ENCODE measurements at places on chromosomes 4 and X. TPM values are rescaled to one million over a fixed set of nuclear protein-coding genes. Genes with fewer than 3 reads are reported as not detected.

DNA sequence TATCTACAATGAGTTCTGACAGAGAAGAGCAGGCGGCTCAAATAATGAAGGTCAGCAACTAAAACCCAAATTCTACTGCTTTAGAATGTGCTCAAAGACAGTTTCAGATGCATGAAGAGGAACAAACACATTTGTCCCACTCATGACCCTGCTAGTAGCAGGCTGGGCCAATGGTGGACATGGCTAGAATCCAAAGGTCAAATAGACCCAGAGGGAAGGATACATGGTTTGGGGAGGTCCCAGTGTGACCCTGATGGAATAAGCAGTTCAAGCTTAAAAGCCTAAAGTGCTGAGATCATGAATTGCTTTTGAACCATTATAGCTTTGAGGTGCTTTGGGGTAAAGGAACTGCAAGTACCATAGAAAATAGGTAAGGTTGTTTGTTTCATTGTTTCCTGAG lies 450.7 kb downstream of the MID1IP1 start:
- DNase-seq: no peak

DNA sequence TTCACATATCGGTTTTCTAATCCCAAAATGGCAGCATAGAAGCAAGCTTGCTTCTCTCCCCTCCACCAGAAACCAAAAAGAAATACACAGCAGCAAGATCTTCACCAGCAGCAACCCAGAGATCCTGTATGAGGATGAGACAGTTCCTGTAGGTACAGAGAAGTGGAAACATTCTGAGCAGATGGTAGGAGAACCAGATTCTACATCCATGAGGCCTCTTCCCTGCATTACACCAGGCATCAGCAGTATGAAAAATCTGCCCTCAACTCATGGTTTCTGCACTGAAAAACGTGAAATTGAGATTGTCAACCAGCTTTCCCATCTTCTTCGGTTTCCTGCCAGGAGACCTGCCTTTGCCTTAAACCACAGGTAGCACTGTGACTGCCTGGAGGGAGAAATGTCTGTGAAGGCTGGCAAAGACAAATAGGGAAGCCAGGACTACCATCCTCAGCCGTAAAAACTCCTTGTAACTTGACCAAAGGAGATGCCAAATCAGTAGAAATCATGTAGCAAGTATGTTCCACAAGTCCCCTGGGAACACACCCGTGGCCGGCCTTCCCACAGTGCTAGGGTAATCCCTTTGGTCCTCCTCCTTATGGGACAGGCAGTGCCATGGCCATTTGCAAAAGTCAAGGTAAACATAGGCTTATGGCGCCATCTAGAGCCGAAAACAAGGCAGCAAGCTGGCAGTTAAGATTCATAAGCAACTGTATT lies 24.0 kb upstream of the MTHFD2L start:
- DNase-seq: no peak

DNA sequence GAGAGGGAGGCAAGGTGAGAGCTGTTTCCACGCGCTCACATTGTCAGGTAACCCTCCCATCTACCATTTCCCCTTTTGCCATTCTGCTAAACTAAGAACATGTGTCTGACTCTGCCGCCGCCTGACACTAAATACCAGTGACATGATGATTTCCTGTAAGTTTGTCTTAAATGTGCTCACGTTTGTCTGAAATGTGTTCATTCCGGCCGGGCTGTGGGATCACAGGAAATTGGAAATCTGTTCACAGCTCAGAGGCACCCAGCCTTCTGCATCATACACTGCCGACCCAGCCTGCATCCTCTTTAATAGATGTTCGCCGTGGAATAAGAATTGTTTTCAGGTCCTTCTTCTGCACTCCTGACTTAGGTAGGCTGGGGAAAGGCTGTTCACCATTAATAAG lies 336.2 kb upstream of the PPARGC1A start:
- no peak for DNase-seq

DNA sequence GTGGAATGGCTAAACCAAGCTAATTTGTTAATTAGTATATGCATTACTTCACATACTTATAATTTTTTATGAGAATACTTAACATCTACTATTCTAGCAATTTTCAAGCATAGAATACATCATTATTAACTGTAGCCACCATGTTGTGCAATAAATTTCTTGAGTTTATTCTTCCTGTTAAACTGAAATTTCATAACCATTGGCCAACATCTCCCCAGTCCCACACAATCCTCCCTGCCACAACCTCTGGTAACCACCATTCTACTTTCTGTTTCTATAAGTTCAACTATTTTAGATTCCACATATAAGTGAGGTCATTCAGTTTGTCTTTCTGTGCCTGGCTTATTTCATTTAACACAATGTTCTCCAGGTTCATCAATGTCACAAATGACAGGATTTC lies 208.5 kb downstream of the PPP4R3C start:
- no peak for DNase-seq

The EDA2R gene
- not detected for polyA plus RNA-seq

DNA sequence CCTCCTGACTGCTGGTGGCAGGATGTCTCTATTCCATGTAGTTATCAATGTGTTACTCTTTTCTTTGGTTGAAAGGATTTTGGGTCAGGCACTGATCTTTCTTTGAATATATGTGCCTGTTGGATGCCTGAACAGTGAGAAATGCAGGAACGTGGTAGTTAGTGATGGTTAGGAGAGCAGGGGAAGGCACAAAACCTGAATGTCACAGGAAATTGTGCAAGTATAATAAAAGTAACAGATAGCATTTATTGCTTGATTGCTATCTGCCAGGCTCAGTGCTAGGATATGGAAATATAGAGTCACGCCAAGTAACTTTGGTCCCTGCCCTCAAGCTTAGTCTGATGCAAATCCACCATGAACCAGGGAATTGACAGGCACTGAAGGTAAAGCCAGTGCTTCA lies 219.8 kb upstream of the FAT1 start:
- no peak for DNase-seq

GRCh38 chr4:85452058-85452731 lies 22.8 kb upstream of the ARHGAP24 start:
- no peak for DNase-seq

DNA sequence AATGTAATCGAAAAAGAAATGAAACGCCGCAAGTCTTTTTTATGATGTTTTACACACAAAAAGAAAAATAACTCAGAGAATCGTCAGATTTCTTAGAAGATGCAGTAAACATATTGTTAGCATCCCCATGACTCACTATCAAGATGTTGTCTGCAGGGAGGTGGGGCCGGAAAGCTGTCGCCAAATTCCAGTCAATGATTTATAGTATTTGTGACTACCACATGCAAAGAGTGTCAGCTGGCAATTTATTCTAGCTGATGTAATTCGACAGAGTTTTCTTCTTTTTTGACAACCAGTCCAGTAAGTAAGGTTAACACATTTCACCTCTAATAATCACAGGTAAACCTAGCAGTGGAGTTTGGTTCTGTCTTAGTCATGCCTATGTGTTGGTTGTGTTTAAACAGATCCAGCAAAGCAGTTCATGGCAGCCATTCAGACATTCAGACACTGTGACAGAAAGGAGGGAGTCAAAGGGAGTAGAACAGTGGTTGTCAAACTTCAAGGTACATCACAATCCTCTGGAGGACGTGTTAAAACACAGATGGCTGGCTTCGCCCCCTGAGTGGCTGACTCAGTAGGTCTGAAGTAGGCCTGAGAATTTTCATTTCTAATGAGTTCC lies 19.8 kb upstream of the PPP1R2C start:
- DNase-seq: no peak

DNA sequence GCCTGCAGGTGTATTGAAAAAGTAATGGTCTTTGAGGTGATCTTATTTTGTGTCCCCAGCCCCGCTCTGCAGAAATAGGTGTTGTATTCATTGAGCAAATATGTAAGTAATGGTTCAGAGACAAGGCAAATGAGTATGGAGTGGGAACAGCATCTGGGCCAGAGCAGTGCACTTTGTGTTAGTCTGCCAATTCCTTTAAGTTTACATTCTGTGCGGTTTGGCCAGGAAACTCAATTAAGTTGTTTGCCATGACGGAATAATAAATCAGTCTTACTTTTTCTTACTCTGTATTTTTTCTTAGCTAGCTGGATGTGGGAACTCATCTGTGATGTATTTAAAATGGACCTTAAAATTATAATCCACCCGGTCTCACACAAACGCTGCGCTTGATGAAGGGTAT lies 12.6 kb downstream of the DCLK2 start:
- no peak for DNase-seq

The EXOC1L gene
- polyA plus RNA-seq: not detected

The MTTP gene
- polyA plus RNA-seq: not detected

DNA sequence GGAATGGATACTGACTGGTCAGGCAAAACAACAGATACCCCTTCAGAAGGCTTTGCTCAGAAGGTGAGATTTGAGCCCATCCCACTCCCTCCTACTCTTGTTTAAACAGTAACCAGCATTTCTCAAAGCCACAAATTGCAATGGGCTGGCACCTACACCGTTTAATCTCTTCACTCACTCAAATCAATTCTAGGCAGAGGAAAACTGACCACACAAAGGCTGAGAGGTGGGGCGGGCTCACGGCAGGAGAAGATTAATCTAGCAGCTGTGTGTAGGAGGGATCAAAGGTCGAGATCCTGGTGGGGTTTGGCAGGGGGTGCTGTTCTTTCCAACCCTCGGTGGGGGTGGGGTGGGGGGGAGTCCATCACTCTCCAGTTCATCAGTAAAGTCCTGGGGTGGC lies 622.4 kb downstream of the BCOR start:
- no peak for DNase-seq

GRCh38 chrX:86322913-86323312 lies 174.7 kb downstream of the DACH2 start:
- no peak for DNase-seq

DNA sequence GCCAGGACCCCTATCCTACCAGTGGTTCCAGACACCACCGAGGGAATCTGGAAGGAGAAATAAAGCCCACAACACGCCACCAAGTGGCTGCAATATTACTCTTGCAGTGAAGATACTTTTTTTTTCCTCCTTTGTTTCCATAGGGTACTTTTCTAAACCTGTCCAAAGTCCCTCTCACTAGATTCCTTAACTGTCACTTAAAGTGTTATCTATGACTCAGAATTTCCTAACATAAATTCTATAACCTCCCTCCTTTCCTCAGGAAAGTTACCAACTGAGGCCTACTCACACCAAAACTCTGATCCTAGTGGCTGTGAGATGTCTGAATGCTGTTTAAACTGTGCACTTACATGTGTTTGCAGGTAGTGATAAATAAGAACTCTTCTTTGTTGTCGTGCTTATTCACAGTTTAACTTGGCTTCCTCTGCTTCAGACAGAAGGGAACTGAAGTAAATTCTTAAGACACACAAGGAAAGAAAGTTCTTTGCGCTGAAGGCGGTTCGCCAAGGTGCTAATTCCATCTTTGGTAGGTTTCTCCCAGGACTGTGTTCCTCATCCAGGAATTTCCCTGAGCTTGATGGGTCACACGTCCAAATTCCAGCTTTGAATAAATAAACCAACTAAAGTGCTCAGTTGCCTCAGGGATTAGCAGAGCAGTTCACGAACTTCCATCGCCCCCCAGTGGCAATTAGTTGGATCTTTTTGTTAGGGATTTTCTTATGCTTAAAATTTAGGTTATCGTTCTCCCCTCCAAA lies 10.7 kb upstream of the HCCS start:
- DNase-seq: no peak

GRCh38 chrX:38939067-38939466 lies 137.8 kb downstream of the MID1IP1 start:
- no peak for DNase-seq

DNA sequence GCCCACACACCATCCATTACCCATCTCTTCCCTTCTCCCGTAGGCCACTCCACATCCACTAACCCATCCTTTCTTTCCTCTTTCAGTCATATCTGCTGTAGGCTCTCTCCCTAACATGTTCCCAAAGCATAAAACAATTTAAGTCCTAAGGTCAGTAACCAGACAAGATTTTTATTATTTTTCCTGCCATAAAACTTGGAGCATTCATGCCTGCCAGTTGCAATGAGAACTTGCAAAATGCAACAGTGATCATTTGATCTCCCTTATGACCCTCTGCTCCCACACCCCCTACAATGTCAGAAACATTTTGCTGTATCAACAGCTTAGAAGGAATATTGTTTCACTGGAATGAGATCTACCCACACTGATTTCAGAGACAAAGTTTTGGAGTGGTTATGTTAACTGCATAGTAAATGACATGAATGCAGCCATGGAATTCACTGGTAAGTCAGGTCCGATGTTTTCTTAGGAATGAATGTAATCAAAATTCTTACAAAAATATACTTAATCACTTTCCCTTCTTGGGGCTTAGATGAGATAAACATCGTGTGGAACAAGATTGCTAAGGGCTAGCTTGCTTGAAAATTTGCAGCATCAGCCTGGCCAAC lies 5.7 kb downstream of the NIPAL1 start:
- no peak for DNase-seq

DNA sequence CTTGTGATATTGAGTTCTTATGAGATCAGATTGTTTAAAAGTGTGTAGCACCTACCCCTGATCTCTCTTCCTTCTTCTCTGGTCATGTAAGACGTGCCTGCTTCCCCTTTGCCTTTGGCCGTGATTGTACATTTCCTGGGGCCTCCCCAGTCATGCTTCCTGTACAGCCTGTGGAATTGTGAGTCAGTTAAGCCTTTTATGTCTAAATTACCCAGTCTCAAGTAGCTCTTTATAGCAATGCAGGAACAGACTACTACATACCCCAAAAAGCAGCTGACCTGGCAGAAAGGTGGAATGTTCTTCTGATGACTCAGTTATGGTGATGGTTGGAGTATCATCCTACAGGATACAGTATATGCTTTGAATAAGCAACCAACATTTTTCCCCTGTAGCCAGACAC lies 11.4 kb upstream of the MCUB start:
- no peak for DNase-seq

DNA sequence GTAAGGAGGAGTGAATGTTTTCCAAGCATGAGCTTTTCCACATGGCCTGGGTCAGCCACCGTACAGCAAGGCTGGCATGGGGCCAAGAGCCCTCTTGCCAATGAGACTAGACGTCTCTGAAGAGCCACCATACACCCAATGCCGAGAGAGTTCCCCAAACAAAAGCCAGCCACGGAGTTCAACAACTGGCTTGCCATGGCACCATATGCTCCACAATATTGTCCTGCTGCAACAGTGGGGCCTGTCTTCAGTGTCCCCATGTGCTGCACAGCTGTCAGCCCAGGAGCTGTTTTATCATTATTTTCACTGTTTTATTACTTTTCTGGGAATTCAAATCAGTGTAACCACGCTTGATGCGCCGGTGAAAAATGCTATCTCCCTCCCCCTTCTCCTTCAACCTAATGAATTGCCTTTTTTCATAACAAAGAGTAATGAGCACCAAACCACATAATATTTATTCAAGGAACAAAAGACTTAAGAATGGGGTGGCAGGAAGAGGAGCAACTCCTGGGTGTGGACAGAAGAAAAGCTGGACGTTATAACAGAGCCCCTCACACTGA lies 18.4 kb downstream of the MAML3 start:
- DNase-seq: no peak

GRCh38 chr4:98996056-98996764 lies 689 bp downstream of the METAP1 start:
- no peak for DNase-seq

All from naive thymus-derived CD8-positive, alpha-beta T cell (primary cell).